Adipocyte (in vitro differentiated cells): ENCODE measurements at places on chromosomes 1 and 21.

DNA sequence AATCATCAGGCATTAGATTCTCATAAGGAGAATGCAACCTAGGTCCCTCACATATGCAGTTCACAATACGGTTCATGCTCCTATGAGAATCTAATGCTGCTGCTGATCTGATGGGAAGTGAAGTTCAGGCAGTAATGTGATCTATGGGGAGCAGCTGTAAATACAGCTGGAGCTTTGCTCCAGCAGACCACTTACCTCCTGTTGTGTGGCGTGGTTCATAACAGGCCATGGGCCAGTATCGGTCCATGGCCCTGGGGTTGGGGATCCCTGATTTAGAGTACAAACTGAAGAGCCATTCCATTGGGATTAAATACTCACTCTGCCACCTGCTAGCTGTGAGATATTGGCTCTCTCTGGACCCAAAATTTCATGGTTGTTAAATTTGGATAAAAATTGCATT, 244.6 kb upstream of the POGK start:
- DNase-seq: no peak

DNA sequence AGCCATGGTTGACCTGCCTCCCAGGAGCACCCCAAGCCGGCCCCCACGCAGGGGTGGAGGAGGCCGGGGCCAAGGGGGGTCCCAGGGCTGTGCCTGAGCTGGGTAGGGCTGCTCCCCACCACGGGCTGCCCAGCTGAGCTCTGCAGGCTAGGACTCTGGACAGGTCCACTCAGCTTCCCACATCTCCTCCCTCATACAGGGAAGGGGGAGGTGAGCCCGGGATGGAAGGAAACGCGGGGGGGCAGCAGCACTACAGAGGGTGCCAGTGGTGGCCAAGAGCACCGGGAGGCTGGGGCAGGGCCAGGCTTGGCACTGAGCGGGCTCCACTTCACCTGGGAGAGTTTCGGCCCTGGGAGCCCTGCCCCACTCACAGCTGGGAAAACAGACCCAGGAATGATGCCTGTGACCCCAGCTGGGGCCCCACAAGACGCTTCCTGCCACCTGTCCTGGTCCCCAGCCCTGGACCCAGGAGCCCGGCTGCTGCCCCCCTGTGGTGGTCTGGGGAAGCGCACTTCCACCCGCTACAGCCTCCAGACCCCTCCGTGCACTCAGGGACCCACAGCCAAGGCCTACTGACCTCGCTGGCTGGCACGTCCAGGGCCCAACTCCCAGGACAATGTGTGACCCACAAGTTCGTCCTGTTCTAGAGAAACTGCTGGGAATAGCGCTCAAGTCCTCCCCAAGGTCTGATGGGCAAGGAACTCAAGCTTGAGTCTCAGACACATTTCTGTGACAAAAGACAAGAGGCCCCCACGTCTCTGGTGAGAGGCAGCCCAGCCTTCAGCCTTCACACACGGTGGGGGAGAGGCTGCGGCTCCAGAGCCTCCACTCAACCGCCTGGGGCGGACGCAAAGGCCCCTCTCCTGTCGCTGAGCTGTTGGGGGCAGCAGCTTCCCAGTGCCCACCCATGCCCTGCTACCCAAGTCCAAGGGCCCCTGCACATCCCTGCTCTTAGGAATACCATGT, 3.0 kb downstream of the AURKAIP1 start:
- DNase-seq: peak; percentile 82

DNA sequence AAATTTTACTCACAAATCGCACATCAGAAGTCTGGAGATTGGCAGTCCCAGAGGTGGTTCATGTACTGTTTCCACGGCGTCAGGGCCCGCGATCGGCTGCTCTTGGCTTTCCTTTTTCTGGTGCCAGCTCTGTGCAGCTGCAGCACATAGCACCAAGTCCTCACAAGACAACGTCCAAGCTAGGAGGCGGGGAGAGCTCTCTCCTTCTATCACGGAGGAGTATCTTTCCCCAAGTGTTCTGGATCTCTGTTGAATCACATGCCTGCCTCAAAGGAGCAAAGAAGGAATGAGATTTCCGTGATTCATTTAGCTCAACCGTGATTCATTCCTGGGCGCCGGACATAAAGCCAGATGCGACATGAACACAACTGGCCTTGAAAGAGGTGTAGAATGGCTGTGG, 25.5 kb downstream of the MT1HL1 start:
- no peak for DNase-seq

DNA sequence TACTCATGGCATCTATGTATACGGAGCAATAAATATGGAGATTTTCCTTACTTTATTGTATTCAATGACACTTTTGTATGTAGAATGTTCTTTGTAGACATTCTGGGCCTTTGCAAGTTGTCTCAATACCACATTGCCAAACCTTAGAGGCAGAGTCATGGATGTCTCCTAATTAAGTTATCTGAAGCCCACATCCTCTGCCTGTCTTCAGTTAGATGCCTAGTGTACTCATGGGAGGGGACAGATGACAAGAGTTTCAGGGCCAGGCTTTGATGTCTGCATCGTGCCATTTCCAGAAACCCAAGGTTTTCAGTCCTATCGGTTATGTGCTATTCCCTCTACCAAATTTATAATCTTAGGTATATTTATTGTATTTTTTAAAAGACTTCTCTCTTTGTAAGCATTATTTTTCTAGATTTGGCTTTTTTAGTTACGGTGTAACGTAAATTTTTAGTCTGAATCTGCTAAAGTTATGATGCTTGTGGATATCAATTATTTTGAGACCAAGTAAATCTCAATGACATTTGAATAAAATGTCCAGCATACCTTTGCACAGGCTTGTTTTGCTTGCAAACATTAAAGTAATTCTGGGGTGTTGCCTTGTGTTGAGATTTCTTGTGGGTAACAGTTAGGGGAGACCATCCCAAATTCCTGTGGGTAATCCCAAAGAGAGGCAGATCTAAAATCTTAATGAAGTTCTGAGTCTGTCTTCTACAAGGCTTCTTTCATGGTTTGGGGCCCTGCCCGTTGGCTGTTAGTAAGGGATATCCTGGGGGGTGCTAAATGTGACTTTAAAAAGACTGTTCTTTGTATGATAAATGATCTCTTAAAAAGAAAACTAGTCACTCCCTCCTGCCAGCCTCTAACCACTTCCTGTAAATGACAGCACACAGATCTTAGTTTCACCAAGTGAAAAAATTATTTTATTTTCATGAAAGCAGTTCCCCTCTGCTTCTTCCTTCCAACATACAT, 8.0 kb upstream of the MACF1 start:
- DNase-seq: peak; percentile 46

- DNase-seq: peak; percentile 74
These were observed 24.1 kb downstream of the PIGM start for GRCh38 chr1:160007577-160008200.

- DNase-seq: peak; percentile 98
These were observed 62.0 kb upstream of the RASAL2 start for GRCh38 chr1:178031856-178032320.

DNA sequence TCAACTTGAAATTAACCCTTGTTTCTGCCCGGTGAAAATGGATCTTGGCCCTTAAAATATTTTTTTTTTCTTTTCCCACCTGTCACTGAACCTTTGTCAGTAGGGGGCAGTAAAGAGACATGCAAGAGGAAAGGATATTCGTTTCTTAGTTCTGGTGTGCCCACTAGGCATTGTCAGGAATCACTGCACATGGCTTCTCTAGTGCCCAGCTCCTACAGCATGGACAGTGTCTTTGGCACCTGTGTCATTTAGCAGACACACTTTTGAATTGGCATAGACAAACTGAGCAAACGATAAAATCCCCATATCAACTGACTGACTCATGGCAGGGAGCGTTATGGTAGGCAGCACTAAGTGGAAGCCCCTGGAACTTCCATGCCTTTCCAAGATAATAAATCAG, 1048.1 kb downstream of the BRINP3 start:
- peak; percentile 59 for DNase-seq

GRCh38 chr1:178192686-178193085, 98.8 kb downstream of the RASAL2 start:
- peak; percentile 74 for DNase-seq
